ENCODE measurements at places on chromosomes 5 and 9.

- DNase-seq: no peak
Measured at GRCh38 chr9:100499460-100499859, 26.5 kb downstream of the TMEFF1 start.

- DNase-seq: peak; percentile 45
Measured at GRCh38 chr9:2181792-2182191, 166.6 kb downstream of the SMARCA2 start.

DNA sequence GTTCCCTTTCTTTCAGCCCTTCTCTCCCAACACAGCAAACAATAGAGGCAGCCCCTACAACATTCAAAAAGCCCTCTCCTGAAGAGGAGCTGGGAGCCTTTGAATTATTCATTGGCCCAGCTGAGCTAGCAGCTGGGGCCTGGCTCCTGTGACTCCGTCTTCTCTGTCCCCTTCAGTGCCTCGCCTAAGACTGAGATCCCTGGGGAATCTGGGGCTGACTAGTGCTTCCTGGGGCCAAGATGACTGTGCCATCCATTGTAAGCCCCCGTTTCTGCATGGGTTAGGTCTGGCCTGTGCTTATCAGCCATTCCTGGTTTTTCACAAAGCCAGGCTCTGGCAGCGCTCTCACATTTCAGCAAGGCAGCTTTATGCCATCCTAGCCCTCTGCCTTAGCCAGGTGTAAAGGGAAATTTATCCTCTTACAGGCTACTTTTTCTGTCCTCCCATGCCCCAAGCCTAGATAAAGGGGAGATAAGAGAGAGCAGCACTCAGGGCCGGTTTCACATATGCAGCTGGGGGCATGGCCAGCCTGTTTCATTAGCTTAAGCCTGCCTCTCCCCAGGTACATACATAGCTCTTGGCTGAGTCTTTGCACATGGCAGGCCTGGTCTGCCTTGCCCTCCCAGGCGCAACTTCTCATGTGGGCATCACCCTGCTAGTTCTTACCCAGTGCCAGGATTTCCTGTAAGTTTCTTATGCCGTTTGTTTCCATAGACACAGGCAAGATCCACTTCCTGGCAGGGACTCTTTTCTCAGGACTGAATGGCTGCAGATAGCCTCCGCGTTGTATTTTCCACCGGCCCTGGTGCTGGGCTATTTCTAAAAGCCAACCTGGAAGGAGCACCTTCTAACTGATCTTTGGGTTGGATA is 15.8 kb downstream of the PTPA start:
- no peak for DNase-seq

GRCh38 chr9:127201071-127201541 is 63.5 kb upstream of the GARNL3 start:
- DNase-seq: no peak

GRCh38 chr9:112056996-112057395 is 118.1 kb downstream of the SUSD1 start:
- DNase-seq: no peak

GRCh38 chr5:172342918-172343317 is 59.4 kb upstream of the UBTD2 start:
- DNase-seq: no peak

DNA sequence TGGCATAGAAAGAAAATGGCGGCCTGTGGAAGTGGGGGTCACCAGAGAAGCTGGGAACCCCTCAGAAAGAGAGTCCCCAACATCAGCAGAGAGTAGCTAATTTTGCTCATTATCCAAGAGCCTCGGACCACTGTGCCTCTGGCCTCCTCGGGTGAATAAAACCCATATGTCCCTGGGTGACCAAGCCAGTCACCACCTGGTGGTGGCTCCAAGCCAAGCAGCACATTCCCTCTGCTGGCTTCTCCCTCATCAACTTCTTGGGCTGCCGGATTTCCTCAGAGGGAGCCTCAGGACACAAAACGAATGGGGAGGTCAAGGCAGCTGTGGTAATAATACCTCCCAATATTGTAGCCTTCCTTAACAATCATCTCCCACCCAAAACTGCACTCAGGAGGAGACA is 242.5 kb downstream of the NFIB start:
- DNase-seq: no peak

- no peak for DNase-seq
Measured at GRCh38 chr5:141872496-141873356, 5.5 kb downstream of the PCDH1 start.

GRCh38 chr5:80238778-80239679 is 16.8 kb downstream of the SERINC5 start:
- no peak for DNase-seq

DNA sequence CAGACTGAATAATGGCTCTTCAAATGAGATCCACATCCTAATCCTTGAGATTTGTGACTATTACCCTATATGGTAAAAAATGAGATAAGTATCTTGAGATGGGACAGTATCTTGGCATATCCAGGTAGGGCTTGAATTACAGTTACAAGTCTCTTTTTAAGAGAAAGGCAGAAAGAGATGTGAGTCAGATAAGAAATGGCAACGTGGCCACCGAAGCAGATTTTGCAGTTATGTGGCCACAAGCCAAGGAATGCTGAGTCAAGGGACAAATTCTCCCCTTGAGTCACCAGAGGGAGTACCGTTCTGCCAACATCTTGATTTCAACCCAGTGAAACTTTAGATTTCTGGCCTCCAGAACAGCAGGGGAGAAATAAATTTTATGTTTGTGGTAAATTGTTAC is 1983.0 kb upstream of the C9orf72 start:
- DNase-seq: no peak

- DNase-seq: no peak
Measured at GRCh38 chr5:165576678-165577275, 2071.4 kb downstream of the MAT2B start.

DNA sequence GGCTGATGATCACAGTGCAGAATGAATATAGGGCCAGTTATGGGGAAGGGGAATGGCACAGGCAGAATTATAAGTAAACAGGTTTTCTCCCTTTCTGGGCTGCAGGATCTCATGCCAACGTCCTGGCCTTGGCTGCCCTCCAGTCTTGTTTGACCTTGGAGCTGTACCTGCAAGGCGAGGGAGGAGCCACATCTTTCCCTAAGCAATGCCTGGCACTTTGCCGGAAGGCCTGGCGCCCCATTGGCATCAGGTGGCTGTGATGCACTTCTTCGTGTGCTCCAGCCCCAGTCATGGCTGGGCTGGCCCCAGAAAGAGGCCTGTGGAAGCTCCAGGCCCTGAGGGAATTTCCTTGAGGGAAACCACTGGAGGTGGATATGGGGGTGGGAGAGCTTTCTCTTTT is 16.7 kb upstream of the IQGAP2 start:
- DNase-seq: no peak

- no peak for DNase-seq
Measured at GRCh38 chr9:90307167-90307833, 335.3 kb downstream of the DIRAS2 start.

DNA sequence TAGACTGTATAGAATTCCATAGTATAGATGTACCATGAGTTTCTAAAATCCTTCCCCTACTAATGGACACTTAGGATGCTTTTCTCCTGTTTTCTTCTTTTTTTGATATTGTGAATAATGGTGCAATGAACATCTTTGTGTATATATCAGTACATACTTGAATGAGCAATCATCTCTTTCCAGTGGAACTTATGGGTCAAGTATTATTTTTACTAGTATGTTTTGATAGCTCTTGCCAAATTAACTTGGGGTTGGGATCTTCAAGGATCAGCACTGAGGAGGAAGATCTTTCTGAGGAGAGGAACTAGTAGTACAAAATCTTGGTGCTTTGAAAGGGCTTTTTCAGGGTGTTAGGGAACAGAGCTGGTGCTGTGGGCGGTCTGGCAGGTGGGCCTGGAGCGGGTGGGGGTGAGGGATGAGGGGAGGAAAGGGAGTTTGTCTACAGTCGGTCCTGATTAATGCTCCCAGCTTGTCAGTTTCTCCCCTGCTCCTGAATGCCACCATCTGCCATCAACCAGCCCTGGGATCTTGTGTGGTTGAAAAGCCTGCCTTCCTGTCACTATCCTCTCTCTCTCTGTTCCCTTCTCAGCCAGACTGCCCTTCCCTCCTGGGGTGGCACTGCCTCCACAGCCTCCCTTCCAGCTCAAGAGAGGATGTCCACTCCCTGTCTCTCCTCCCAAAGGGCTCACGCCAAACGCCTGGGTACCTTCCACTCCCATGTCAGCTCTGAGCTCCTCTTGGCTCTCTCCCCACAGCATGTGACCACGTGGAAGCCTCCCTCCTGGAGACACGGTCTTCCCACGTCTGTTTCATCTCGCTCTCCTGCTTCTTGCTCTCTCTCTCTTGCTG is 185.9 kb downstream of the DAB2IP start:
- no peak for DNase-seq

DNA sequence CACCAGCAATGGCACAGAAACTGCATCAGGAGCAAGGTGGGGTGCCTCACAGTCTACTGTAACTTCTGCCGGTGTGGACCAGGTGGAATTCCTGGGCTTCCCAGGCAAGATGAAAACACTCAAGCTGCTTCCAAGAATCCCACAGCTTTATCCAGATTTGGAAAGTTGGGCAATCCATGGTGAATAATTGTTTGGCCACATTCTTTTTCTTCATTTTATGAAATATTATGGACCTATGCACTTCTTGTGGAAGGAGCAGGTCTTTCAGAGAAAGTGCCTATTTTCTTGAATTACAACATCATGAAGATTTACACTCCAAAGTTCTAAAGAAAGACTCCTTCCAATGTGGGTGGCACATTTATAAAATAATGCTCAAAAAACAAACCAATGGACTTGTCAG is 503.6 kb downstream of the SEMA5A start:
- DNase-seq: no peak

DNA sequence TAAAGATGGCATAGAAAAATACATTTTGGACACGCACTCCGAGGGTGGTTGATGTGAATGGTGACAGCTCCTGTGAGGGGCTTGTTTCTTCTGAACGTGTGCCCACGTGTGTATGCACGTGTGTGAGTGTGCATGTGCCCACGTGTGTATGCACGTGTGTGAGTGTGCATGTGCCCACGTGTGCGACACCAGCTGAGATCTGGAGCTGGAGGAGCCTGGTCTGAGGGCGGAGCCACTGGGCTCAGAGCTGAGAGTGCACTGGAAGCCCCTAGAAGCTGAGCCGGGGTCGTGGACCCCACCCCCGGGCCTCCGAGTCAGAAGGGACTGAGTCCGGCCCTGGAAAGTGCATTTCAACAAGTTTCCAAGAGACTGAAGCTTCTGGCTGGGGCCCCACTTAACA is 282.5 kb upstream of the IRX4 start:
- DNase-seq: no peak

DNA sequence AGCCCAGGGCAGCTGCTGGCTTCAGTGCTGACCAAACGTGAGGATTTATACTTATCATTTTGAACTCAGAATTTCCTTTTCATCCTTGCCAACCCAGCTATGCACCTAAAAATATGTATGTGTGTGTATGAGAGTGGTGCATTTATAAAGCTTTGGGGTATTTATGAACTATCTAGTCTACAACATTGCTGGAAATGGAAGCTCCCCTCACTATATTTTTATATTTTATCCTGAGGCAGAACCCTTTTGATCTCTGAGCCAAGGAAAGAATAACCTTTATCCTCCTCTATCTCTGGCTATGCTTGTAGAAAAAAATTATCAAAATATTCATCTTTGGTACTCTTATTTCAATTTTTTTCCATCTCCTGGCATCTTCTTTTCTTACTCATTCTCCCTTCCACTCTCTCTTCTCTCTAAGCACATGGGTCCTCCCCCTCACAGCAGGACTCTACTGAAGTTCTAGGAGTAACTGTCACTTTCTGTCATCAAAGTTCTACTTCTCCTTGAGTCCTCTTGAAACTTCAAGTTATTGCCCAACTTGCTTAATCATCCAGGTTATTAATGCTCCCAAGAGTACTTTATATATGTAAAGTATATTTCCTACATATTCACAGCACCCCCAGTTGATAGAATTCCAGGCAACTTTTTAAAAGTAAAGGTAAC is 190.9 kb downstream of the HINT1 start:
- no peak for DNase-seq

DNA sequence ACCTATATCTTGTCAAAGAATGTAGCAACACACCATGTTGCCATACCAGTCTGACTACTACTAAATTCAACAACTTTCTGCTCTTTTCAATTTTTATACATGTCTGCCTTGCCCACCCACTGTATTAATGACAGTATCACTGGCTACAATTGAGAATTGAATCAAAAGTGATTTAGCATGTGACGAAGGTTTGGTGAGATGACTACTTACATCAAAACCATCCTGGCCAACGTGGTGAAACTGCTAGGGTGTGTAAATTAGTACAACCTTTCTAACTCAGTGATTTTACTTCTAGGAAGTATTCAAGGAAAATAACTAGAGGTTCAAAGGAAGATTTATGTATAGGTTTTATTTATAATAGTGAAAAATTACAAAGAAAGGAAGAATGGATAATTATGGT is 109.8 kb downstream of the UNC13B start:
- no peak for DNase-seq

DNA sequence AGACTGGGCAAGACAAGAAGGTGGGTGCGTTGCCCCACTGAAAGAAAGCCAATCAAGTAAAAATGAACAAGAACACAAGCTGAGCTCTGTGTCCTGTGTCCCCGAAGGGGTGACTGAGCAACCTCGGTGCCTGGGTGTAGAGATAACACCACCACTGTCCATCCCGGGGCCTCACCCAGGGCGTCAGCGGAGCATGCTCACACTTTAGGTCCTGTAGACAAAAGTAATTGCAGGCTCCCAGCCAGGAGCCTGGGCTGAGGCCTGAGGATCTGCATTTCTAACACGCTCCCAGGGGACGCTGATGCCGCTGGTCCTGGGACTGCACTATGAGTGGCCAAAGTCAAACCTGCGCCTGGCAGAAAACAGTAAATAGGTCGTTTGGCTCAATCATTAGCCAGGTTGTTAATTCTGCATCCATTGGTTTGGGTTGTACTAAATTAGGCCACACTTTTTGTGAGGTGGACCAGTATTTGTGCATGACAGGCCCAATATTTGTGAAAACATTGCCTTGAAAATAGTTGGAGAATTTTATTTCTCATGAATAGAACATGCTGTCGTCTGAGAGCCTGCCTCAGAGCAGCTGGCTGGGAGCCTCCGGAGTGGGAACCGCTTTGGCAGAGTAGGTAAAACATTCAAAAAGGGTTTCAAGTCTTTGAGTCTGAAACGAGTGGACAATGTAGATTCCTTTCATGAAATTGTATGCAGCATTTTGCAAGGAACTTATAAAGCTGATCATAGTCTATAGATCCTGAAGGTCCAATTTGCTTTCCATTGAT is 38.3 kb downstream of the ANKRD33B start:
- no peak for DNase-seq

- DNase-seq: no peak
Measured at GRCh38 chr9:128625391-128626146, 31.1 kb downstream of the DYNC2I2 start.

DNA sequence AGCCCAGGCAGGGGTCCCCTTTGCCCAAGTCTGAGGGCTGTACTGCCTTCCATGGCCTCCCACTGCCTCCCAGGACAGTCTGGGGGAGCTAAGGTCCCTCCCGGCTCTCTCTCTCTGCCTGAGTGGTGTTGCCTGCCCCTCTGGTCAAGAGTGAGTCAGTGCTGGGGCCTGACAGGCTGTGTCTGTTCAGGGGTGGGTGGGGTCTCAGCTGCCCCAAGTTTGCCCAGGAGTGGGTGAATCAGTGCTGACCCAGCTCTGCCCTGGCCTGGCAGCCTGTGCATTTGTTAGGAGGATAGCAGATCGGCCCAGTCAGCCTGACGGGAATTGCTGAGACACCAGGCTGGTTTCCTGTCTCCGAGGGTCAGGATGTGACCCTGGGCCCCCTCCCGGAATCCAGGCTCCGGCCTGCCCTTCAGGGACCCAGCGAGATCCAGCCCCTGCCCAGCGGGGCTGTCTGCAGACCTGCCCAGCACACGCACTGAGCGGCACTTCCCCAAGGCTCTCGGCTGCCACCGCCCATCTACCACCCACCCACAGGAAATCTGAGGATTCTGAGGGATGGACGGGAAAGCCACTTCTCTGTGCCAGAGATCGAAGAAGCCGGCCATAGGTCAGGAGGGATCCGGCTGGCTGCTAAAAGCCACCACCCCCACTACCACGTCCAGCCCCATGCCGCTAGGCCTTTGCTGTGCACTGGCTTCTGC is 15.9 kb downstream of the ENG start:
- no peak for DNase-seq
